Ascending aorta (tissue), 2 donors: ENCODE measurements at places on chromosomes 12 and 14.

DNA sequence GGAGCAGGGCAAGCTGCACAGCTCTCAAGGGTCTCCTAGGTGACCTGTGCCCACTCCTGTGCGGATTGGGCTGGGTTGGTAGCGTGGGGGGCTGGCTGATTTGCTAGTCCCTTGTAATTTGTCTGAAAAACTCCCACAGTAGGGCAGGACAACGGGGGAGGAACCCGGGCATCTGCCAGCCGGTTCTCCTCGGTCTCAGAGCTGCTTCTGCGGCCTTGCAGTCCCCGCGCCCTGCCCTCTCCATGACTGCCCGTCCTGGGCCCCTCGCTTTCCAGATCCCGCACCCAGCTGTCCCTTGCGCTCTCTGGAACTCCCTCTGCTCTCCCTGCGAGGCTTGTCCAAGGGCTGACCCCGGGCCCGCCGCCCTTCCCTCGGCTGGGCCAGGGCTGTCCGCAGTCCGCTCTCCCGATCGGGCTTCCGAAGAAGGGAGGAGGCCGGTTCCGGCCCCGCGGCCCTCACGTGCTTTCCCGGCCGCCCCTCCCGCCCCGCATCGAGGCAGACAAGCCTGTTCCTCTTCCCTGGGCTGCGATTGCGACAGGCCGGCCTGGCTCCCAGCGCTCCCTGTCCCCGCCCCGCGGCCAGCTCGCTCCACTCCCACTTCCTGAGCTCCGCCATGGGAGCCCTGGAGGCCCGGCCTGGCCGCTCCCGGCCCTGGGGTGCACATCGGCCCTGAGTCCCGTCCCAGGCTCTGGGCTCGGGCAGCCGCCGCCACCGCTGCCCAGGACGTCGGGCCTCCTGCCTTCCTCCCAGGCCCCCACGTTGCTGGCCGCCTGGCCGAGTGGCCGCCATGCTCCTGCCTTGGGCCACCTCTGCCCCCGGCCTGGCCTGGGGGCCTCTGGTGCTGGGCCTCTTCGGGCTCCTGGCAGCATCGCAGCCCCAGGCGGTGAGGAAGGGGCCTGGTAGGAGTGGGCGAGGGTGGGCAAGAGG is at the start of gene LTBR:
LTBR (plus strand) TSS at position 591 of the 927 bp plus-strand sequence; CDS start at position 788, 197 bp downstream.
- peak; percentile 98 for DNase-seq
- H3K4me3 ChIP-seq = peak within 1 kb of the TSS; percentile 80
- no peaks in the 10 kb centered on the region for H3K27me3 ChIP-seq

DNA sequence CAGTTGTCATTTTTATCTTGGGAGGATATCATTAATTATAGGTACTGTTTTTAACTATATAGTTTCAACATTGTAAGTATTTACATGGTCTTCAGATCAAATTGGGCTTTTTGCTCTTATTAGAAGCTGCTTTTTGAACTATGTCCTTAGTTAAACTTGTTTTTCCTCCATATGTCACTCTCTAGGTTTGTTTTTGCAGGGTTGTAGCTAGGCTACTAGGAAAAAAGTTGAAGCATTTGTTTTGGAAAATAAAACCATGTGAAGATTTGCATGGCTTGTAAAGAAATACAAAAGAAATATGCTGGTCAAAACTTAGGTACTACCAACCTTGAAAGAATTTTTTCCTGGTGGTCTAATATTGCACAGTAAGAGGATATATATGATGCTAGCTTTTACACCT is 3.4 kb downstream of the ARID2 start:
- no peaks in the 10 kb centered on the region for H3K4me1 ChIP-seq
- peak overlapping the region; percentile 95 for H3K4me3 ChIP-seq
- DNase-seq = no peak
- H3K27me3 ChIP-seq = no peaks in the 10 kb centered on the region
- peaks cover 6% of the 10 kb centered on the region for H3K36me3 ChIP-seq

GRCh38 chr14:93343266-93343665 is 3.7 kb upstream of the COX8C start:
- no peak overlapping the region for H3K27ac ChIP-seq
- no peak overlapping the region for H3K4me3 ChIP-seq
- H3K36me3 ChIP-seq = no peaks in the 10 kb centered on the region
- no peaks in the 10 kb centered on the region for H3K27me3 ChIP-seq

GRCh38 chr12:5963515-5963914 is 18.5 kb upstream of the ANO2 start:
- H3K27ac ChIP-seq = no peak overlapping the region
- DNase-seq = no peak
- H3K4me1 ChIP-seq = no peaks in the 10 kb centered on the region
- no peaks in the 10 kb centered on the region for H3K27me3 ChIP-seq

DNA sequence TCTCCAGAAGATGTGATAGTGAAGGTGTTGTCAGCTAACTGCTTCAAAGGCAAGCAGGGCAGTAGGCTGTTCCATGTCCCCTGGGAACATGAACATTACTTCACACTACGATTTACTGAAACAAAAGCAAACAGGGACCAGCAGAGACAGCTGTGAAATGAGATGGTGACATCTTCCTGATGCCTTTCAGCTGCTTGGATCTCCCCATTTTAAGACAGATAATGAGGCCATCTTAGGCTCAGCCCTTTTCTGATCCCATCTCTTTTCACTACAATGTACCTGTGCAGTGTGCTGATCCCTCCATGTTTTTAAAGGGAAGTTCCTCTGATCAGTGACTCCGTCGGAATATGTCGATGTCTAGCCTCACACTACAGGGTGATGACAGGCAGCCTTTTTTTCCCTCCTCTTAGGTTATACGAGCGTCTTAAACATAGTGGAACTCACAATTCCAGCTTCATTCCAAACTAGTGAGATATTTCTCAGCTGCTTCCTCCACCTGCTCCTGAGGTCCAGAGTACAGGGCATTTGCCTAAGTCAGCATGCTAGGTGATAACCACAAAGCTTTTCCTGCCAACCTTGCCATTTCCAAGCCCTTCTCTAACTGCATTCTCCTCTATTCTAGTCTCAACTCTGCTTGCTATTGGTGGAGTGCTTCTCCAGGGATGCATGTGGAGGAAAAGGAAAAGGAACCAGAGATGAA is 87.6 kb upstream of the EGLN3 start:
- H3K27me3 ChIP-seq = no peaks in the 10 kb centered on the region
- DNase-seq = no peak
- no peak overlapping the region for H3K27ac ChIP-seq
- H3K4me1 ChIP-seq = no peaks in the 10 kb centered on the region
- no peak overlapping the region for H3K4me3 ChIP-seq

- DNase-seq = no peak
- H3K27ac ChIP-seq = no peak overlapping the region
- no peak overlapping the region for H3K4me3 ChIP-seq
- no peaks in the 10 kb centered on the region for H3K4me1 ChIP-seq
- H3K27me3 ChIP-seq = no peaks in the 10 kb centered on the region
- no peaks in the 10 kb centered on the region for H3K36me3 ChIP-seq
Observed at GRCh38 chr12:21354641-21355040, 18.1 kb upstream of the IAPP start.
